ENCODE measurements at places on chromosomes 2 and 18.

DNA sequence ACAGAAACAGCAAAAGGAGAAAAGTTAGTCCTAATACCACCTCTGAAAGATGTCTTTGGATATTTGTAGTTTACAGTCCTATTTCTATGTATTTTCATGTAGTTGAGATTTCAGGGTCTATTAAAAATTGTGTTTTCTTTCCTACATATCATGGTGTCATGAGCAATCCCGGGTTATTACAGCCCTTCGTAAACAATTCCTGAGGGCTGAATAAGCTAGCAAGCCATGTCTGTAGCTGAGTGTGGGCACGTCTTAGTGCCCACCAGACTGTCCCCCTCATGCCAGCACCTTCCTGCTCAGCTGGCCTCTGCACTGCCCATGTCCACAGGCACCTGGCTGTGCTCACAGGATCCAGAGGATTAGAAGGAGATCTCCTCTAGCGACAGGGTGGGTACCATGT is 60.6 kb downstream of the CTIF start:
- no peak for ATAC-seq

GRCh38 chr2:84782717-84783442 is 98.0 kb downstream of the TRABD2A start:
- no peak for ATAC-seq

- peak; percentile 87 for ATAC-seq
Measured at GRCh38 chr2:88545118-88545517, 82.1 kb downstream of the EIF2AK3 start.

- ATAC-seq: peak; percentile 54
Measured at GRCh38 chr2:15313657-15314056, 247.5 kb downstream of the NBAS start.

DNA sequence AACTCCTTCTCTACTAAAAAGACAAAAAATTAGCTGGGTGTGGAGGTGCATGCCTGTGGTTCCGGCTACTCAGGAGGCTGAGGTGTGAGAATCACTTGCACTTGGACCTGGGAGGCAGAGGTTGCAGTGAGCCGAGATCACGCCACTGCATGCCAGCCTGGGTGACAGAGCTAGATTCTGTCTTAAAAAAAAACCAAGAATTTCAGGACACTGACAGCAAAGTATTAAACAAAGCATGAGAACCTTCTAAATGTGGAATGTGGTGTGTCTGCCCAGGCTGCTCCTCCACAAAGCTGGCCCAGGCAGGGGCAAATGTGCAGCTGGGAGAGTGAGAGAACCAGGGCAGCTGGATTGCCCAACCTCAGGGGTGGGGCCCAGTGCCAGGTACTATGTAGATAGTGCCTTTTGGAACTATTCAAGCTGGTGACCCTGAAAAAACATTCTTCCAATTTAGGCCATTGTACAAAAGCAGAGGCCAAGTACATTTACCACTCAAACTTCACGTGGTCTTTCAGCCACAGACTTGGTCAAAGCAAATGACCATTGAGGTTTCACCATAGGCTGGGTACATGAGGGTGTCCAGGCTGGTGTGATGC is 6.7 kb upstream of the UGT1A5 start:
- no peak for ATAC-seq

DNA sequence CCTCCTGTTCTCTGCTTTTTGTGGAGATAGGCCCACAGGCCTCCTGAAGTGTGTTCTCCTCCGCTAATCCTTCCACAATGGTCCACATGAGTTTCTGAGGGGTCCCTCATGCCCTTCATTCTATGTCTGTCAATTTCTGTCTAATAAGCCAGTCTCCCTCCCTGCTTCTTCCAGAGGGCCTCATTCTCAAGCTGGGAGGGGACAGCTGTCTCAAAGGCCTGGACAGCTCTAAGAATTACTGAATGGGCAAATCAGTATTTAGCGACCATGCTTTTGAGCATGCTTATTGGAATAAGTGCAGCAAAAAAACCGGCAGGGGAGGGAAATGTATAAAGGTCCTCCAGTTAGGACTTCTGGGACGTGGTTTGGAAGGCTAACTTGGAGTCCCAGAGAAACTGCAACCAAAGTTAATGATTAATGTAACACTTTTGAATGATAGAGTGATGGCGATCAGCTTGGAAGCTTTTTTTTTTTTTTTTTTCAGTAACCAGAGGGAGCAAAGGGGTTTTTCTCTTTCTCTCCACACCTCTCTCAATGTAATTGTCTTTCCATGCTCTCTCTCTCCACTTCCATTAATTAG is 890.7 kb upstream of the POU3F3 start:
- ATAC-seq: no peak

DNA sequence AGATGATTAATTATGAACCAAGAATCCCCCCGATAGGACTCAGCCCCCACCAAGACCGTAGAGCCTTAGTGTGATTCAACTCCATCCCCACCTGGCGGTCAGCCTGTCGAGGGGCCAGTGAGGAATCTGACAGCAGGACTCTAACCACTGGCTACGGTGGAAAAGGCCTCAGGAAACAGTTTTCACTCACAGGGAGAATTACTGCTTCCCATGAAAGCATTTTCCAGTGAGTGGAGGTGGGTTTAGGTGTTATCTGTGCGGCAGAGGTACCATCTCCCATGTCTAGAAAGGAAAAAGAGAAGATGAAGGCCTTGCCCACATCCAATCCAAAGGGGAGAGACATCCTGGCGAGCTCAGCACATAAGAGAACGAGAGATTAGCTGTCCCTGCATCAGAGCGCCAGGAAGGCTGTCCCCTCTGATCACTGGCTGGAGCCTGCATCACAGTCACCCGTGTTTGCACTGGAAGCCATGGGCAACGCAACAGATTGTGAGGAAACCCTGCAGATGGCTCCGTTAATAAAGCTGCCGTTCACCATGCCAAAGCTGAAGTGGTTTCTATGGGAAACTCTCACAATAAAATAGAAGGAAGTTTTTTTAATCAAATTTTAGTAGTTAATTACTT is 22.3 kb downstream of the COX7A2L start:
- no peak for ATAC-seq

GRCh38 chr2:151796774-151797173 is 31.4 kb downstream of the ARL5A start:
- no peak for ATAC-seq

GRCh38 chr18:45771587-45772480 is 47.9 kb downstream of the SLC14A1 start:
- no peak for ATAC-seq

GRCh38 chr2:120383631-120384340 is 37.9 kb downstream of the INHBB start:
- no peak for ATAC-seq

DNA sequence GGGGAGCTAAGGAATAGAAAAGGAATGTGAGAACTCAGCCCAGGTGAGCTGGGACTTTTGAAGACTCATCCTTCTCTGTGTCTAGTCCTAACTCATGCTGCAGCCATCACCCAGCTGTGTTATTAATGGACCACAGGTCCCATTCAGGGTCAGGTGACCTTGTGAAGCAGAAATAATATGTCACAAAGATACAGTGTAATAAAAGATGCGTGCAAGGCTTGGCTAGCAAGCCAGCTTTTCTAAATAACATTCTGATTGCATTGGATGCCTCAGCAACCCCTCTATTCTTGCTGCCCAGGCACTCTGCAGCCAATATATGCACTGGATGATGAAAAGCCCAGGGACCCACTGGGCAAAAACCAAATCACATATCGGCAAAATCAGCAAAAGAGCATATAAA is 393.1 kb upstream of the PIK3C3 start:
- no peak for ATAC-seq

DNA sequence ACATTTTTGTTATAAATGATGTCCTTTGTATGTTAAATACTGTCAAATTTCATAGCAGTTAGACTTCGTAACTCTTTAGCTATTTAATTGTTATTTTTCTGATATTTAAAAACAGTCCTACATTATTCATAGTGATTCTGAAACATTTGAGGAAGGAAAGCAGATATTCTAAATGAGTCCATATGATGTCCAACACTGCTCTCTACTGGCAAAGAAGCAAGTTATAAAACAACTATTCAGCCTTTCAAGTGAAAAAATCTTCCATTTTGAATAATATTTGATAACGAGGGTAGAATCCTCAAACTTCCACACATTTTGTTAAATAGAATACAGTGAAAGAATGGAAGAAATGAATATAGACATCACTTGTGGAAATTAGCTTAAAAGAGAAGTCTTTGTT is 220.8 kb downstream of the GULP1 start:
- ATAC-seq: peak; percentile 88

DNA sequence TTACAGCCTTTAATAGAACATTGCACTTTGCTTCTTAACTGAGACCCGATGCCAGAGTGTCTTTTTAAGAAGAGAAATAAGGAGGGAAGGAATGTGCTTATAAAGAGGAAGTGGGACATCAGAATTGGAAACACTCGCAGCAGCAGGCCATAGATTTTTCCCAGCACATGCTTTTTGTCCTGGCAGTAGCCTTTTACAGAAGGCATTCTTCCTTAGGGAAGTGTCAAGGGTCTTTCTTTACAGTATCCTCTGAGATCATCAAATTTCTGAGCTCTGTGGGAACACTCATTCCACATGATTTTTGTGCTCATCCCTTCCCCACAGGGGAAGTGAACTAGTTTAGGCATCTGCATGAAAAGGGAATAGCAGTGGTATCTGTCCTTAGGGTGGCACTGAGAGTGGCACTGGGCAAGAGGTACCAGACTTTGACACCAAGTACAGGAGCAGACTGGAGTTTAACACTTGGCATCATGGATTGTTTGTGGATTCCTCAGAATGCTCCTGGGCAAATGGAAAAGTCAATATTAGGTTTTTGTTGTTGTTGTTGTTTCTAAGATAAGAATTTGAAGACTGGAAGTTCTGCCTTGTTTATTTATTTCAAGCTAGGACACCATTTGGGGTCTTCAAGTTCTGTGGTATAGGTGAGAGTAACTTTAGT is 4.1 kb downstream of the MYO1B start:
- ATAC-seq: no peak

GRCh38 chr2:112480530-112481049 is 1.4 kb upstream of the TTL start:
- peak; percentile 11 for ATAC-seq

DNA sequence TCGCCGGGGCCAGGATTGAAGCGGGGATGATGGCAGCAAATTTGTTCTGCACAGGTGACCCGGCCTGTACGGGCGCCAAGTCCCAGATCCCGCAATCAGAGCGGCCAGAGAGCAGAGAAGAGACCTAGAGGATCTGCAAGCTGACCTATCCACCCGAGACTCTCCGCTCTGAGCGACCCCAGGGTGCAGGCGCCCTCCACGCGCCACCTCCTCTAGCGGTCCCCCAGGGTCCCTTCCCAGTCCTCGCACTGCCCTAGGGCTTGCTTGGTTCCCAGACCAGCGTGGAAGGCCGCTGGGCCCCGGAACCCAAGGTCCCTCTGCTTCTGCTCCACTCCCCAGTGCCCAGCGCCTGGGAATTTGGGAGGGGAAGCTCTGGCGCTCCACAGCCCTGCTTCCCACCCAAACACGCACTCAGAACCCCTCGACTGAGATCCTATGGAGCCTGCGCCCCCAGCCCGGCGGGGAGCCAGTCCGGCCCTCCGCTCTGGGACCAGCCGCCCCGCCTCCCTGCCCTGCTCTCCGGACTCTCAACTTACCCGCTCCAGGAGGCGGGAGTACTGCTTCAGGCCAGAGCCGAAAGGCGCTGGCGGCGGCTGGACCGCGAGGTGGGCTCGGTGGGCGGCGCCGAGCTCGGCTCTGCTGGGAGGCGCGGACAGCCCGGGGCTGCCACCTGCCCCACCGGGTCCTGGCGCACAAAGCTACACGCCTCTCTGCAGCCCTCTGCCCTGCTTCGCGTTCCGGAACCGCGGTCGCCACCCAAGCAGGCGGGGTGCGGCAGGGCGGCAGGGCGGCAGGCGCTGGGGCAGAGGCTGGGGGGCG is 3.0 kb upstream of the SIX3 start:
- ATAC-seq: peak; percentile 34

DNA sequence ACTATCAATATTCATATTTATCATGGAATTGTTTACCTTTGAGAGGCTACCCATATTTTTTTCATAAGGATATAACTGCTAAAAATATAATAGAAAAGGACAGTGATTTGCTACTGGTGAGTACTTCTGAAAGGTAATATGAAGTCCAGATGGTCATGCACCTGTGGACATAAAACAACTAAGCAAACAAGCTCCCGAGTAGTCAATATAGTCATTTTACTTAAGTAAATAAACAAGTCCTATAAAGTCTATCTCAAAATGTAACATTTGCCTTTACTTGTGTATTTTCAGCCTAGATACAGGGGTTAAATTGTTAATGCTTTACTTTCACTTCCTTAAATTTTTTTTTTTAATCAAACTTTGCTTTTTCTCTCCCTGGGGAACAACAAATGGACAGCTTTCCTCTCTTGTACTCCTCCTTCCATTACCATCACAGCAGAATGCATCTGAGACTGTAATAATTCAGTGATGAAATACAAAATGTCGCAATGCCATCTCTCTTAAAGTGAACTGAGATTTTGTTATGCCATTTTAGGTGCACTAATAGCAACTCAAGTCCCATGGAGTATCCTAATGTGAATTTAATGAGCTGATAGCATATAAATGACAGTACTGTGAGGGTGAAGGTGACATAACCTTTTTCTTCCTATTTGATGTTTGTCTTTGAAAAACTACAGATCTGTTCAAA is 1325.4 kb upstream of the ZEB2 start:
- no peak for ATAC-seq

Measured in SK-N-SH treated with all-trans-retinoic acid at 6 μM for 48 hours (cell line).